ENCODE measurements at places on chromosomes 4 and X.
A peak's percentile ranks its signal among the peaks of the same experiment; 100 is the strongest.

GRCh38 chrX:5976332-5976731, 252.3 kb downstream of the NLGN4X start:
- DNase-seq, result peak; percentile 48

- DNase-seq, result no peak
Measured at GRCh38 chr4:5399124-5399523, 309.2 kb downstream of the EVC2 start.

DNA sequence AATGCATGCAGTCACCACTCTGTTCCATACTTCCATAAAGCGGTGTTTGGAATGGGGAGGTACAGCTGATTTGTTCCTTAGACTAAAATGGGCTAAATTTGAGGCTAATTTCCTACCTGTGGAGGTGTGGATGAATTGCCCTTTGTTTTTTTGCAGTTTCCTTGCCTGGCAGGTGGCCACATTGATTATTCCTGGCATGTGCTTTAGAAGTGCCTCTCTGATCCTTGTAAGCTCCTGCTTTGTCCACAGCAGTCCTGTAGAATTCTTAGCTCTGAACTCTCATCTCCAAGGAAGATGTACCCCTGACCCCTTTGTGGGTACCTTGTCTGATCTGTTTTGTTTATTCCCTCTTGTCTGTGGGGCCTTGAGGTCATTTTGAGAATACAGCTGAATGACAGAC, 136.8 kb downstream of the ADGRL3 start:
- no peak for DNase-seq

- DNase-seq, result no peak
Measured at GRCh38 chr4:101199507-101200285, 147.6 kb downstream of the PPP3CA start.

- no peak for DNase-seq
Measured at GRCh38 chrX:48745222-48745621, 16.3 kb upstream of the GLOD5 start.

DNA sequence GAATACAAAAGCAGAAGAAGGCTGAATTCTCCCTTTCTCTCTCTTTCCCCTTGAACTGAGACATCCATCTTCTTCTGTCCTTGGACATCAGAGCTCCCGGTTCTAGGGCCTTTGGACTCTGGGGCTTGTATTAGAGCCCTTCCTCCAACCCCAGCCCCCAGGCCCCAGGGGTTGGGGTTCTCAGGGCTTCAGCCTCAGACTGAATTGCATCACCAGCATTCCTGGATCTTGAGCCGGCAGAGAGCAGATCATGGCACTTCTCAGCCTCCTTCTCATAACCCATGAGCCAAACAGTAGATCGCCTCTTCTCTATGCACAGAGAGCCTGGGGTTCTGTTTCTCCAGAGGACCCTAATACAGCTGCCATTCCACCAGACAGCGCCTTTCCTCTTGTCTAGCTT, 25.3 kb upstream of the CLDN24 start:
- DNase-seq, result no peak

DNA sequence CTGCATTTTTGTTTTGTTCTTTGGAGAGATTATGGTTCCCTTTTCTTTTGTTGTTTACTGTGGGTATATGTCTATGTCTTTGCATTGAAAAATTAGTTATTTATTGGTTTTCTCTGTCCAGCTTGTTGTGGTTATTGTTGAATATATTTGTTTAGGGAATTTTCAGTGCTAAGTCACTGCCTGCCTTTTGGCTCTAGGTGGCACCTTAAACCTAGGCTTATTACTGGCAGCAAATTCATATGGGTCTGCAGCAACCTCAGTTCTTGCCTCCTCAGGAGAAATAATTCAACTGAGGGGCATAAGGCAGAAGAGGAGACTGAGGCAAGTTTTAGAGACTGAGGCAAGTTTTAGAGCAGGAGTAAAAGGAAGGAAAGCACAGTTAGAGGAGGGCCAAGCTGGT, 1157.3 kb upstream of the AGA start:
- no peak for DNase-seq

- no peak for DNase-seq
Measured at GRCh38 chr4:76960014-76960413, 10.5 kb downstream of the SEPTIN11 start.

- DNase-seq, result no peak
Measured at GRCh38 chrX:13669246-13669737, 16.4 kb downstream of the TCEANC start.

DNA sequence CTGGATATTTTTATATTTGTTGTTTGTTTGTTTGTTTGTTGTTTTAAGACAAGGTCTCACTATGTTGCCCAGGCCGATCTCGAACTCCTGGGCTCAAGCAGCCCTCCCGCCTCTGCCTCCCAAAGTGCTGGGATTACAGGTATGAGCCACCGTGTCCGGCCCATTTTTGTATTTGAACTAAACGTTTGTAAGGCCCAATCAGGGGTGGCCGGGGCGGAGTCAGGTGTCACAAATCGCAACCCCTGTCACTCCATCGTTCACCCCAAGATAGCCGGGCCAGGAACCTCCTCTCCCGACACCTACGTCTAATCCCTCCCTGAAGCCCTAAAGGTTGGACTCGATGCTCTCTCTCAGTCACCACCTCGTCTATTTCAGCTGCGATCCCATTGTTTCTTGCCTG, 722 bp upstream of the EFHC2 start:
- no peak for DNase-seq

DNA sequence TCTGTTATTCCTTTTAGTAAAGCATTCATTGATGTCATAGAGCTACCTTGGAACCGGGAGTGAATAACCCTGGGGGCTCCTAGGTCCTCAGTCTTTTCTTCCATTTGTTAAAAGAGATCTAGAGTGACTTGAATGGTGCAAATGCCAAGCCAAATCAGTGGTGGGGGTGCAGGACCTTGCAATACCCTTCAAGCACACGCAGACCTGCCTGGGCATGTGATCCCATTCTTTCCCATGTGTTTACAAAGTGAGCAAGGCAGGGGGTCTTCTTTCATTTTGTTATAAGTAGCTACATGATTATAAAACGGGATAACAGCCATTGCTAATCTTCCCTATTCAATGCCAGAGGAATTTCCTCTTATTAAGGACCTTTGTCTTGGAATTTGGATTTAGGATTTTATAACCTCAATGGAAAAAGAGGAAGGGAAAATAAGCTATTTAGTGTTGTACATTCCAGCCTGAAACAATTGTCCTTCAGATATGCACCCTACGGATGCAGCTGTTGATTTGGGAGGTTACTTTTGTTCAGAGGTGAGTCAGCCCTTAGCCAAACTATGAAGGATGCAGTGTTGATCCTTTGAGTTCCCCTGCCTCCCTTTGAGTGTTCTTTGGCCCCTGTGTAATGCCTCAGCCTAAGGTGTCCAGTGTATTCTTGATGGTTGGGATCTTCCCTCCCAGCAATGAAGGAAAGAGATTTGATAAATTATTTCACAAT, 623.8 kb upstream of the HTR2C start:
- no peak for DNase-seq

DNA sequence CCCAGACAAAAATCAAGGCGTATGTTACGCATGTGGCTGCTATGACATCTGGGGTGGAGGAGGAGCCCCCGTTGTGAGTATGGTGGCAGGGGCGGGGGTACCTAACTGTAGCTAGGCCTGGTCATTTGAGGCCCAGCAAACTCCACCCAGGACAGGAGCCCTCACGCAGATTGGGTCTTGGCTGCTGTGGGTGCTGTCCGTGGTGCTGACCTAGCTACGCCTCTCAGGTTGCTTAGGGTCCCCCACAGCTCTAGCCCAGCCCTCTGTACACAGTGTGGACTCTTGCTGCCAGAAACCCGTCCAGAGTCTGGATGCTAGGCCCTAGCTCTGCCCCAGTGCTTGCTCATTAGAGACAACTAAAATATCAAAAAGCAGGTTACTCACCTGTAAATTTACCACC, 146.7 kb upstream of the PSAPL1 start:
- DNase-seq, result no peak

DNA sequence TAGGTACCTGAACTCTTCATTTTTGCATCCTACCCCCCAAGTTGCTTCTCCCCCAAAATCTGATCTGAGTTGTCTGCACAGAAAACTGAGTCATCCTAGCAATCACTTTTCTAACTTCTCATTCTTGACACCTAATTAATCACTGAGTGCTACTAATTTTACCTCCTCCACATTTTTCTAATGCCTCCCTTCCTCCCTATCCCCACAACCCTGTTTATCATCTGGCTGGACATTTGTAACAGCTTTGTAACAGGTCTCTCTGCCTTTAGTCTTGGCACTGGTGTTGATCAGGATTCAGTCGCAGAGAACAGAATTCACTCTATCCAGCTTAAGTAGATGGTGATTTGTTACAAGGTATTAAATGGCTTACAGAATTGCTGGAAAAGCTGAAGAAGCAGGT, 303.9 kb upstream of the GATB start:
- DNase-seq, result no peak

DNA sequence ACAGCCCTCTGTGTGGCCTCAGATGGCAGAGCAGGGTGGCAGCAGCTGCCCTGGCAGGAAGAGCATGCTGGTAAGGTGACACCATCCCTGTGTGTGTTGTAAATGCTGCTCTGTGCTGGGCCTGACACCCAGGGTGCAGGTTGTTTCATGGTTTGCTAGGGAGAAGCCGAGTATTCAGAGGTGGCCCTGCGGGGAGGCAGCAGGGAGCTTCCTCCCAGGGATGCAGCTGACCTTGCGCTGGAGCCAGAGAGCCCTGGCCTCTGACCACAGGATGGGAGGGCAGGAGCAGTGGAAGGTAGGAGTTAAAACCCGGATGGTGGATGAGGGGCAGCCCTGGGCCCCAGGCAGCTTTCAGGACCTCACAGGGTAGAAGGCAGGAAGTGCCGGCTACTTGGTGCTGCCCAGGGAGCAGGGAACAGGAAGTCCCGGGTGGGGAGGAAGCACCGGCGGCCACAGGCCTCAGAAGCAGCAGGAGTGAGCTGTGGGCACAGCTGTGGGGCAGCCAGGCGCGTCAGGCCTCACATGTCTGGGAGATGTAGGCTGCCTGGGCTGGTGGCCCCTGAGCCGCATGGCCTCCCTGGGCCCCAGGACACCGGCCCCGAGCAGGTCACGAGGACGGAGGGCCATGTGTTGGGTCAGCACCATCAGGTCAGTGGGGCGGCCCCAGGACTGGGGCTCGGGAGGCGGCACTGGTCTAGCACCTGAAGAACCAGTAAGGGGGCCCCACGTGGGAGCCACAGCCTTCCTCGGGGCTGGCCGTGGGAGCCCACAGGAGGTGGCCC, 19.1 kb downstream of the SH3BP2 start:
- DNase-seq, result no peak

GRCh38 chr4:7366180-7366945, 68.4 kb downstream of the PSAPL1 start:
- DNase-seq, result no peak

DNA sequence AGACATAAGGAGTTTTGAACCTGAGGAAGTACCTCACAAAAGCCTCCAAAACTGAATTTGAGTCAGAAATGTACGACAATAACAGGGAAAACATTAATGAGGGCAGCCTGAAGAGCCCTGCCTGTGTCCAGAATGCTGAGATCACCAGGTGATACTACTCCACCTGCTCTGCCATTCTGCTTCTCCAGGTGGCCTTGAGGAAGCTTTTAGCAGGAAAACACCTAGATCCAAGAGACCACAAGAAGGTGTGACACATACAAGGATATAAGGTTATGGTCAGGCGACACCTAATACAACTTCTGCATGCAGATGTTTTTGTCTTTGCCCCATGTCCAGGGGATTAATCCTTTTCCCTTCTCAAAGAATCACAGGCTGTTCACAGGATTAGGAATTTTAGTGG, 15.3 kb downstream of the SOWAHB start:
- no peak for DNase-seq

DNA sequence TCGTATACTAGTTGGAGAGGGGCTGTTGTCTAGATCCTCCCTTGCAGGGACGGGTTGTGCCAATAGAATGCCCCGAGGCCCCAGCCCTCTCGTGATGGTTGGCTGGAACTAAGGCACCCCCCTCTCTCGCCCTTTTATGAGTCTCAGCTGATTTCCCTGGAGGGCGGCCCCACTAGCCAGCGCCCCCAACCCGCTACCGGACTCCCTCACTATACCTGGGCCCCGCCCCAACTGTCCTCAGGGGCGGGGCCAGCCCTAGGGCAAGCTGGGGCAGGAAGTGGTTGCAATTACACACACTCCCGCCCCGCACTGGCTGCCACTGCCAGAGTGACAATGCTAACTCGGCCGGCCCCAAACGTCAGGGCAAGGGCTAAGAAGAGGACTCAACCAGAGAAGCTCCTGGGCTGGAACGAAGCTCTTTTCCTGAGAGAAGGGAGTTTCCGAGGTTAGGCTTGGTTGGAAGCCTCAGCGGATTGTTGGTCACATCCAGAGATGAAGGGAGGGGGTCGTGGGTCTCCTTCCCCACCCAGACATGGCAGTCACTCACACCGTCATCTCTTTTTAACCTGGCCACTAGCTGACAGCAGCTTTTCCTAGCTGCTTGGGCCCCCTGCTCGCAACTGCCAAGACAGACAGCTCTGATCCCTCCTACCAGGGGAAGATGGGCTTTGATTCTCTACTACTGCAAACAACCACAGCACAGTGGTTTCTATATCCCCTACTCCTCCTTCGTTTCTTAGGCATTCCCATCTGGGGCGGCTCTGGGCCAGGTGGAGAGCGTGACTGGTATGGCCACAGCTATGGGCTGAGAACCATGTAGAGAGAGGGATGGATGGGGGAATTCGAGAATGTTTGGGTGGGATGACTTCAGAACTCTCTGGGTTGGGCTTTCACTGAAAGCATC, 21.0 kb upstream of the BCORL1 start:
- DNase-seq, result peak; percentile 24

GRCh38 chr4:126560794-126561193, 1072.0 kb upstream of the INTU start:
- no peak for DNase-seq

- no peak for DNase-seq
Measured at GRCh38 chr4:61011051-61011450, 189.1 kb upstream of the ADGRL3 start.

DNA sequence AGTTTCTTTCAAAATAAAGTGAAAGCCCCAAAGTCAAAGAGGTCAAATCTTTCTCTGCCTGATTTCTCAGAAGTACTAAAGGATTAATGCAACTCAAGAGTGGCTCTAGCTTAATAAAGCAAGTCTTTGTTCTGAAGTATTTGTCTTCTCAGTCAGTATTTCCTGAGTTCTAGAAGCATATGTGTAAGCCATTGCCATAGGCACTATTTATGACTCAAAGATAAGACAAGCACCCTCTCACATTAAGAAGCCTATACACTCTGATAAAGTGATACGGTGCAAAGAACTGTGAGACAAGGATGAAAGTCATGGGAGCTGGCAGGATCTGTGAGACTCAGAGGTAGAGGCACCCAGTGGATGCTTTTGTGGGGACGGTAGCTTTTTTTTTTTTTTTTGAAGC, 60.9 kb downstream of the AASDH start:
- DNase-seq, result no peak
